ENCODE measurements at places on chromosomes 16 and 17.

- DNase-seq, result no peak
Observed at GRCh38 chr16:67244387-67245185, 2.7 kb downstream of the FHOD1 start.

- DNase-seq, result no peak
Observed at GRCh38 chr17:10622617-10623485, 34.3 kb downstream of the MYH3 start.

DNA sequence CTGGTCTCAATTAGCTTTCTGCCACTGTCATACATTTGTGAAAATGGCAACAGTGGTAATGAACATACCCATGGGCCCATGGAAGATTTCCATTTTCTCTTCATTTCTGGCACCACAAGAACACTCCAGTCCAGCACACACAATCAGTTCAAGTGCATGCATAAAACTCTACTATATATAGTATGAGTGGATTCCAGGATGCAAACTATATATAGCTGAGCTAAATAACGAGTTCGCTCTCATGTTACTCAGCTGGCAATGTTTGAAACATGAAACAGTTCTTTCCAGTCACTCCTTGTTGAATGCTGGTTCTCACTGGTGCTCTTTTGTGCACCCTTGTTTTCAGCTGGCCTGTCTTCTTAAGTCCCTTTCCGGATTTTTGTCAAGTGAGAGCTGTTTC lies 75.2 kb upstream of the DHX40 start:
- DNase-seq, result no peak

DNA sequence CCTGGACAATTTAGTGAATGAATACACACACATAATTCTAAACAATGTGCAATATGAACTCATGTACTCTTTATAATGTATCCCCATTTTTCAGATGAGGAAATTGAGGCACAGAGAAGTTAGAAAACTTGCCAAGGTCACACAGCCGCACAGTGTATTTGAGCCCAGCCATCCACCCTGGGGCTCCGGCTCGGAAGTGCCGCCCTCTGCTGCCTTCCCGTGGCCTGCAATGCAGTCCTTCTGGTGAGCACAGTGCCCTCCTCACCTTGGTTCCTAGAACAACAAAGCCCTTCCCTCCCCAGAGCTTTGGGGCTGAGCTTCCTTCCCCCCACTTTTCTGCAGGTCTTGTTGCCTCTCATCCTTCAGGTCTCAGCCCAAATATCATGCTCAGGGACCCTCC lies 63.7 kb downstream of the C16orf78 start:
- no peak for DNase-seq

GRCh38 chr16:68069511-68070248 lies 15.5 kb upstream of the NFATC3 start:
- DNase-seq, result no peak

GRCh38 chr16:85988306-85988705 lies 89.3 kb downstream of the IRF8 start:
- no peak for DNase-seq

- DNase-seq, result no peak
Observed at GRCh38 chr16:56341656-56342399, 83.5 kb downstream of the AMFR start.

DNA sequence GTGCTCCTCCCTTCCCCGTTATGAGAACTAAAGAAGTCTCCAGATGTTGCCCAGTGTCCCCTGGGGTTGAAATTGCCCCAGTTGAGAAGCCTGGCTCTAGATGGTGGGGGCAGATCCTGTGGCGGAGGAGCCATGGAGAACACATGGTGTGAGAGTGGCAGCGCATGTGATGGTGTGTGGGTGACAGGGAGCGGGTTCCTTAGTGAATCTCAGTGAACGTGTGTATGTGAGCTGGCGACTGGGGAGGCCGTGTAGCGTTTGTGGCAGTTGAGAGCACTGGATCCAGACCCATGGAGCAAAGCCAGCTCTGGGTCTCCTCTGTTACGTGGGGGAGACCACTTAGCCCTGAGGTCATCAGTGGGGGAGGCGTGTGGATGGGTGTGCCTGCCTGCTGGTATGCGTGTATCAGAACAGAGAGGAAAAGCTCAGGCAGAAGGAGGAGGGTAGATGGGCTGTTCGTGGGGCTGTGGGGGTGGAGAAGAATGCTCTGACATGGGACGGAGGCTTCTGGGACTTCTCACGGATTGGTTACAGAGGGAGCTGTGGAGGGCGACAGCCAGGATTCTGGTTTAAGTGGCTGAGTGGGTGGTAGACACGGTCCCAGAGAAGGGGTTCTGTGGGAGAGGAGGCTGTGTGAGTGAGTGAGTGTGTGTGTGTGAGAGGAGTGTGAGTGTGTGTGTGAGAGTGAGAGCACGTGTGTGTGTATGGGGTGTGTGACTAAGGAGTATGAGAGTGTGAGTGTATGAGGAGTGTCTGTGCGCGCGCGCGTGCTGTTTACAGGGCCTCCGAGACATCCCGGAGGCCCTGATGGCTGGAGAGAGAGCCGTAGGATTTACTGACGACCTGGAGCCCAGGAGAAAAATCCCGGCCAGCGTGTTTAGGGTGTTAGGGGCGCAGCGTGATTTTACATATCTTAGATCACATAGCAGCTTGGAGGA lies 193.8 kb downstream of the SNX29 start:
- no peak for DNase-seq

- DNase-seq, result no peak
Observed at GRCh38 chr16:65598621-65599020, 476.8 kb upstream of the CDH11 start.

DNA sequence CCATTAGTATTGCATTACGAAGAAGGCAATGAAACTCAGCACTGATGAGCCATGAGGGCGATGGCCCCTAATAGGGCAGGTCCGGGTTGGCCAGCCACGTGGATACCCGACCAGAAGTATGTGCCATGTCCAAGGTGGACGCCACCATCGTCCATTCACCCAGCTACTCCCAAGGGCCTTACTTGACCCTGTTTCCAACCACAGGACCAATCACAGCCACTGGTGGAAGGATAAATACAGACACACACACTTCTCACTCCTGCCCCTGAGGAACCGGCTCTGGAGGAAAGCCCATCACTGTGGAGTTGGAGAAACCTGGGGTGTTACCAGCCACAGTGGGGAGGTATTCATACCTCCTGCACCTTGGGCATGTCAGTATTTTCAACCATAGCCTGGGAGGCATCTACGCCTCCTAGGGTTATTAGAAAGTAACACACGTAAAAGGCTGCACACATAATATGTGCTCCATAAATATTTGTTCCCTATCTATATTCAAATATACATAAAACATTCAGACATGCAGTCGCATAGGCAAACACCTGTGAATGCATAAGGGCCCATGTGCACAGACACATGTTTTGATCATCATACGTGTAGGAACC lies 5.4 kb upstream of the ITGA3 start:
- DNase-seq, result no peak

GRCh38 chr17:9772658-9773057 lies 18.7 kb downstream of the DHRS7C start:
- no peak for DNase-seq

- DNase-seq, result no peak
Observed at GRCh38 chr16:17017442-17017841, 453.3 kb downstream of the XYLT1 start.

GRCh38 chr17:4970273-4970672 lies 2.7 kb upstream of the SPAG7 start:
- no peak for DNase-seq

DNA sequence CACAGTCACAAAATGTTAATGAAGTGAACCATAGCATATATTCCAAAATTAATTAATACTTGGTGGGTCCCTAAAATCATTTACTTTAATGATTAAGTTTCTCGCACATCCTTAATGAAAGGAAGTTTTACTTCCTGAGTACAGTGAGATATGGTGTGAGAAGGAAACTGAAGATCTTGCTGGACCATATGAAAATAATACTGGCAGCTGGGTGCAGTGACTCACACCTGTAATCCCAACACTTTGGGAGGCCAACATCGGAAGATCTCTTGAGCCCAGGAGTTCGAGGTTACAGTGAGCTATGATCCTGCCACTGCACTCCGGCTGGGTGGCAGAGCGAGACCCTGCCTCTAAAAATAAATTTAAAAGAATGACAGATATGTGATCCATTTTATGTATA lies 62.5 kb downstream of the ABCA8 start:
- no peak for DNase-seq

DNA sequence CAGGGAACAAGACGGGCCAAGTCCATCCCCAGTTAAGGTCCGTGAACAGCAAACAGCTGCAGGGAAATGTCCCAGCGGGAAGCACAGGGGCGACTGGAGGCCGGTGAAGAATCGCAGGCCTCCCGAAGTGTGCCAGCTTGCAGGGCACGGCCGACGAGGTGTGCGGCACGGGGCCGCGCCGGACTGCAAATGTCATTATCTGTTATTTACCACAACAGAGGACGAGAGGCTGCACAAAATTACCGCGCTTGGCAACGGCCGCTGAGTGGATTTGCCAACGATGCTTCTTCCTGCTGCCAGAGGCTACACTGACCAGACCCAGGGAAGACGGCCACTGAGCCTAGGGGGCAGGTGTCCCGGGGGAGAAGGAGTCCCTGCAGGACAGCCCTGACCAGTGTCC lies 53.1 kb downstream of the RPH3AL start:
- DNase-seq, result no peak

GRCh38 chr16:1308036-1308976 lies 1.1 kb upstream of the UBE2I start:
- DNase-seq, result no peak

- DNase-seq, result no peak
Observed at GRCh38 chr17:57569021-57569420, 176.1 kb downstream of the CCDC182 start.

DNA sequence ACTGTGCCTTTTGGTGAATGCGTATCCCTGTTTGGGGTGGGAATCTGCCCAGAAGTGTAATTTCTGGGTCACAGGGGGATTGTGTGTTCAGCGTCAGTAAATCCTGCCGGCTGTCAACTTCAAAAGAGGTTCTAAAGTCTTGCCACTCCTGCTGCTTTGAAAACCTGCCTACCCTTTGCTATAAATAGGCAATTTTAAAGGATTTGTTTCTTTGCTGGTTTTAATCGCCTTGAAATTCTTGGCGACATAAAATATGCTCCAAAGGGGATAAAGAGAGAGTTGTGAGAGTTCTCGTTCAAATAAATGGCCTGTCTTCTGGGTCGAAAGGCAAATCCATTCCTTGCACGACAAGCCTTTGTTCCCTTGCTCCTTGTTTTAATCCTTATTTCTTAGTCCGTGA lies 143.4 kb downstream of the IRF8 start:
- no peak for DNase-seq

- DNase-seq, result no peak
Observed at GRCh38 chr17:75138519-75138918, 7.0 kb upstream of the NT5C start.

DNA sequence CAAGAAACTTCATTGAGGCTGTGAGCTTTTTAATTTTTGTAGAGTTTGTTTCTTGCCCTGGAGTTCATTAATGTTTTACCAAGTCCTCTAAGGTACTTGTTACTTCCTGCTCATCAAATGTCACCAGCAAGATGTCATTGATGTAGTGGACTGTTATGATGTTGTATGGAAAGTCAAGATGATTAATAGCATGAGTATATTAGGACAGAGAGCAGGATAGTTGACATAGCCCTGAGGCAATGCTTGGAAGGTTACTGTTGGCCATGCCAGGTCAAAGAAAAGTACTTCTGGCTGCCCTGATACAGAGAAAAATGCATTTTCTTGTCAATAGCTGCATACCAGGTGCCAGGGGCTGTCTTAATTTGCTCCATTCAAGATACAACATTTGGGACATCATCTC lies 6.7 kb downstream of the KRTAP1-5 start:
- DNase-seq, result no peak

- DNase-seq, result peak; percentile 96
Observed at GRCh38 chr17:38748149-38748891, at the start of gene PCGF2. PCGF2 (minus strand) TSS chr17:38748336; CDS start chr17:38740402, 7,934 bp downstream.

DNA sequence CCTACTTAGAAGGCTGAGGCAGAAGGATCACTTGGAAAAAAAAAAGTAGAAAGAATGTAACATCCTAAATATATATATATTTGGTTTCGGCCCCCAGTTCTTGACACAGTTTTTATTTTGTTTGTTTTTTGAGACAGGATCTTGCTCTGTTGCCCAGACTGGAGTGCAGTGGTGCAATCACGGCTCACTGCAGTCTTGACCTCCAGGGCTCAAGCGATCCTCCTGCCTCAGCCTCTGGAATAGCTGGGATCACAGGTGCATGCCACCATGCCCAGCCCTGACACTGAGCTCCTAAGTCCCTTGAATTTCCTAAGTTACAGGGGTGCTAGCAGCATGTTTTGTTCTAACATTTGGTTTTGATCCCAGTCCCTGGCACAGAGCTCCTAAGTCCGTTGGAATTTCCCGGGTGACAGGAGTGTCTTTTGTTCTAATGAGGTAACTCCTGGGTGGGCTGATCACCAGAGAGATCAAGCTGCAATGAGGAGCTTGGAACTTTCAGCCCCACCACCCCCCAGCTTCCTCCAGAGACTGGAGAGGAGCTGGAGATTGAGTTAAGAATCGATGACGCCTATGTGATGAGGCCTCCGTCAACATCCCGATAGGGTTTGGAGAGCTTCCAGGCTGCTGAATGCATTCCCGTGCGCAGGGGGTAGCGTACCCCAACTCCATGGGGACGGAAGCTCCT lies 20.0 kb downstream of the MXRA7 start:
- no peak for DNase-seq

- no peak for DNase-seq
Observed at GRCh38 chr17:82241926-82242697, 13.3 kb downstream of the SLC16A3 start.

DNA sequence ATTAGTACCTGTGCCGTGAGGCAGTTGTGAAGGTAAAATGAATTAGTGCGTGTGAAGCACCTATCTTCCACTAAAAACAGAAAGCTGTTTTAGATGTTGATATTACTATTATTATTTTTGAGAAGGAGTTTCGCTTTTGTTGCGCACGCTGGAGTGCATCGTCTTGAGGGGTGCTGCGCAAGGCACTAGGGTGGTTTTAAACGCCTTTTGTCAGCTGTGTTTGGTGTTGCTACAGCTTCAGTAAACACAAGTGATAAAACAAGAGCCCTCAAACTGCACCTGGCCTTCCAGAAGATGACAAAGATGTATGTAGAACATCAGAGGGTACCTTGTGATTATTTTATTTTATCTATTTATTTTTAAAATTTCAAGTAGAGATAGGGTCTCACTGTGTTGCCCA lies 38.2 kb downstream of the PLCG2 start:
- no peak for DNase-seq

GRCh38 chr16:67736858-67737257 lies 17.7 kb upstream of the GFOD2 start:
- no peak for DNase-seq

- no peak for DNase-seq
Observed at GRCh38 chr16:70686376-70687101, 686 bp upstream of the MTSS2 start.

DNA sequence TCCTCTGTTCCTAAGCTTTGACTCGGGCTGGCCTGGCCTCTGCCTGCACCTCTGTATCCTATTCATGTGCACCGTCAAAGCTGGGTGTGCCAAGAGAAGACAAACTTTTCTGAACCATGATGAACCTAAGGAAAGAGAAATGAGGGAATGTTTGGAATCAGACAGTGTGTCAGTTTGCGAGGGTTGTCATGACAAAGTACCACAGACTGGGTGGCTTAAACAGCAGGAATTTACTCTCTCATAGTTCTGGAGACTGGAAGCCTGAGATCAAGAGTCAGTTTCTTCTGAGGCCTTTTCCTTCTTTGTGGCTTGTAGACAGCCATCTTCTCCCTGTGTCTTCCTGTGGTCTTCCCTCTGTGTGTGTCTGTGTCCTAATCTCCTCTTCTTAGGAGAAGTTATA lies 129.0 kb downstream of the KATNIP start:
- DNase-seq, result no peak

Measured in NCI-H2171 (cell line).